Large intestine (tissue), 12 donors: ENCODE measurements at places on chromosomes 7 and 10.

DNA sequence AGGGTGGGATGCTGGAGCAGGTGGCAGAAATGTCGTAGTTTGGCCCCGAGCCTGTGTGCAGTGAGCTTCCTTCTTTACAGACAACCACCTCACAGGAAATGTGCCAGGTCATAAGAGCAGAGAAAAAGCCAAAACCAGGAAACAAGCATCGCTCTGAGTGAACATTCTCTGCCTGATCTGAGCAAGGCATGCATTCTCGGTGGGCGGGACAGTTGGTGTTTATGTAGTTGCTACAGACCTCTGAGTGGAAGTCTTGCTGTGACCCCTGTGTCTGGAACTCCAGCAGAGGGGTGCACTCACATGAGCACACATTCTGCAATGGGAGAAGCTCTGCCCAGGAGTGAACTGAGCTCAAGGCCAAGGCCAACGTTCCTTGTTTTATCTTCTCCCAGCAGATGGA lies 230.1 kb downstream of the TCERG1L start:
- DNase-seq: no peak

- DNase-seq: no peak
Observed at GRCh38 chr7:142859829-142860228, 5.0 kb downstream of the EPHB6 start.

- DNase-seq: no peak
Observed at GRCh38 chr10:63374991-63375390, 90.8 kb downstream of the JMJD1C start.

- DNase-seq: no peak
Observed at GRCh38 chr7:68429411-68430117, 1168.7 kb upstream of the AUTS2 start.

GRCh38 chr10:29603223-29603896 lies 31.4 kb downstream of the SVIL start:
- DNase-seq: no peak

DNA sequence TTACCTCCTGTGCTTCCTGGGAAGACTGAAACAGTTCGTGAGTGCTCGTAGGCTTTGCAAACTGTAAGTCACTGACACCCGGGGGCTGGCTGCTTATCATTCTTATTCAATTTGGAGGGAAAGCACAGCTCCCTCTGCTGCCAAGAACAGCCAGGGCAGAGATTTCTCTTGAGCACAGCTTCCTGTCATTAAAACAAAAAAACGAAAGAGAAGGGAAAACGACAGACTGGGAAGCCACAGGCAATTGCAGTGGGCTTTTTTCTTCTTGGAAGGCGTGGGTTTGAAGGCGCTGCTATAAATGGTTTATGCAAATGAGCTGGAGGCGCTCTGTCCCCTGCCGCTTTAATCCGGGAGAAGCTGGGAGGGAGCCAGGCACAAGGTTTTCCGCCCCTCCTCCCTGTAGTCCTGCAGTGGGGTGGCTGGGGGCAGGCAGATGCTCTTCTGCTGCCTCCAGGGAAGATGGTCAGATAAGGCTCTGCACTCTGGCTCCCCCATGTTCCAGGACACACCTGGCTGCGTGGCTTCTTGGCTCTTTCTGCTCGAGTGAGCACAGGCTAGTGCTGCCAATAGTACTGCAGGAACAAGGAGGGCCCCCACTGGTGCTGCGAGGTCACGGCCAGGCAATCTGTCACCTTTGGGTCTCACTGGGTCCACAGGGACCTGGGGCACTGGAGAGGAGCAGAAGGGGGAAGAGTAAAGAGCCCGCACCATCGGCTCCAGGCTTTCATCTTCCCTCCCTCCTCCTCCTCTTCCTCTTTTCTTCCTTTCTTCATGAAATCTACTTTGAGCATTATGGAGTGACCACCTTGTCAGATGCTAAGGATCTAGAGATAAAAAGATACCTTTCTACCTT lies 49.5 kb downstream of the NEURL1 start:
- peak; percentile 77 for DNase-seq

- DNase-seq: no peak
Observed at GRCh38 chr7:36690514-36691187, 33.6 kb downstream of the AOAH start.

- no peak for DNase-seq
Observed at GRCh38 chr7:89857767-89858166, 296.5 kb upstream of the STEAP1 start.

GRCh38 chr7:116024826-116025809 lies 5.4 kb downstream of the TFEC start:
- DNase-seq: peak; percentile 55

- no peak for DNase-seq
Observed at GRCh38 chr10:20635570-20635969, 261.5 kb downstream of the NEBL start.

DNA sequence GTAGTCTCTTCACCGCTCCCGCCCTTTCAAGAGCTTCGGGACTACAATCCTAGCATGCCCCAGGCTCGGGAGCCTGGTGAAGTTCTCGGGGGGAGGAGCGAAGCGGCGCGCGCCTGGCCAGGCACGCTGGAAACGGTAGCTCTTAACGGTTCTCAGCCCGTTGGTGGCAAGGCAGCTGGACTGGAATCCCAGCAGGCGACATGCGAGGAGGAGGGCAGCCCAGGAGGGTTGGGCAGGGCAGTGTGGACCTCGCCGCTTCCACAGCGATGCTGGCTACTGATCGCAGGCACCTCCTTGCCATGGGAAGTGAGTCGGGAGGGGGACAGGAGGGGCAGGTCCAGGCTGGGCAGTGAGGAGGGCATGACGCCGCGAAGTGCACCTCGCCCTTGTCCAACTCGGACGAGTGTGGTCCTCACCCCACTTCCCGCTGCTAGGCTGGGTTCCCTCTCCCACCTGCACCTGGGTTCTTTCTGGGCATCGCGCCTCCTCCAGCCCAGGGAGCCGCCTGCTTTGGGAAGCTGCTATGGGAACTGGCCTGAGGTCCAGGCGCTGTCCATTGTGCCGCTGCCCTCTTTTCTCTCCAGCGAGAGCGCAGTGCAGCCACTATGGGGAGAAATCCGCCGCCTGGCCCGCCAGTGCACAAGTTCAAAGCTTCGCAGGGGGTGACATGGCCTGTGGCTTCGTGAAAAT lies 367.8 kb upstream of the NUPR2 start:
- no peak for DNase-seq

DNA sequence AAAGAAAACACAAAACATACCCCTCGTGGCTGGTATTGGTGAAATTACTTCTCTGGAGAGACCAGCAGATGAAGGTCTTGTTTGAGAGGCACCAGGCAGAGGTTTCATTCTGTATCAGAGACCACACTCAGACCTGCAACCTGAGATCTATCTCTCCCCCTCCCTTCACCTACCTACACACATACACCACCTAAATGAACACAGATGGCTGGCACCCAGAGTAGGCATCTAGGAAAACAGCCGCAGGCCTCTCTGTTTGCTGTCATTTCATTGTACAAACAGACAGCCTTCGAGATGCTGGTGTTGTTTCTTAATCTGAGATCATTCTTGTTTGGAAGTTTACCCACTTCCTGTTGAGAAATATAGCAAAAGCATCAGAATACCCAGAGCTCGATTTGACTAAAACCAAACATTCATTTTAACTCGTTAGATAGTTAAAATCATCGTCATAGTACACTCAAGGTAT lies 173.9 kb upstream of the SLC25A13 start:
- DNase-seq: no peak

DNA sequence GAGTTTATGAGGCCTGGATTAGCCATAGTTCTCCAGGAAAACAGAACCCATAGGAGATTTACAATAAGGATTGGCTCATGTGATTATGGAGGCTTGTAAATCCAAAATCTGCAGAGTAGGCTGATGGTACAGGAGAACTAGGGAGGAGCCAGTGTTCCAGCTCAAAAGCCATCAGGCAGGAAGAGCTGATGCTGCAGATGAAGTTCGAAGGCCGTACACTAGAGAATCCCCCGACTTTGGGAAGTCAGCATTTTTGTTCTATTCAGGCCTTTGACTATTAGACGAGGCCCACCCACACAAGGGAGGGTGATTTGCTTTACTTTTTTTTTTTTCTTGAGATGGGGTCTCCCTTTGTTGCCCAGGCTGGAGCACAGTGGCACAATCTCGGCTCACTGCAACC lies 37.6 kb downstream of the KIN start:
- DNase-seq: no peak

DNA sequence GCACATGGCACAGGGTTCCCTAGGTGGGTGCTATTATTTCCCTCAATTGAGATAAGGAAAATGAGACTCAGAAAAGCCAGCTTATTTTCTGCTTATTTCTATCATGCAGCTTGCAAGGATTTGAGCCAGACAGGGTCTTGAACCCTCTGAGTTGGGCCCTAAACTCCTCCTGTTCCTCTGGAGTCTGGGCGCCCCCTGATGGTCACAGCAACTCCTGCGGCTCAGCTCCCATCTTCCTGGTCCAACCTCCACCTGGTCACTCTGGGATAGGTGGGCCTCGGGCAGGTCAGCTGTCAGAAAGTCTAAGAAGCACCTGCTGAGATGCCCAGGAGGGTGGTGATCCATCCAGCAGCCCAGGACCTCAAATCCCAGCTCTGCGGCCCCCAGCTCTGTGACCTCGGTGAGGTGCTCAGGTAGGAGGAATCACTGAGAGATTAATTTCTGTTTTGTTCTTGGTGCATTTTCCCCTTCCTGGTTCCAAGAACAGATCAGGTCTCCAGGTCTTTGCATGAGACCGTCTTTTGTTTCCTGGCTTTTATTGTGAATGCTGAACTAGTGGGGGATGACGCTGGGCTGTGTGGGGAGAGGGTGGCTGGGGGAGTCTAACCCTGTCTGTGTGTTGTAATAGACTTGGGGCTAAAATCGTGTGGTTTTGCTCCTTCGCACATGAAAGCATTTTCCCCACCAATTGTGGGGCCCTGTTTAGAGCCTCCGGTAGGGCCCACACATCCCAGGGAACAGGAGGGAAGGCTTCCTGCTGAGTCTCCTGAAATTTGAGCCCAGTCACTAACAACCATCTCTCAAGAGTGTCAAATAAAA lies 32.8 kb downstream of the TMEM130 start:
- DNase-seq: peak; percentile 18

DNA sequence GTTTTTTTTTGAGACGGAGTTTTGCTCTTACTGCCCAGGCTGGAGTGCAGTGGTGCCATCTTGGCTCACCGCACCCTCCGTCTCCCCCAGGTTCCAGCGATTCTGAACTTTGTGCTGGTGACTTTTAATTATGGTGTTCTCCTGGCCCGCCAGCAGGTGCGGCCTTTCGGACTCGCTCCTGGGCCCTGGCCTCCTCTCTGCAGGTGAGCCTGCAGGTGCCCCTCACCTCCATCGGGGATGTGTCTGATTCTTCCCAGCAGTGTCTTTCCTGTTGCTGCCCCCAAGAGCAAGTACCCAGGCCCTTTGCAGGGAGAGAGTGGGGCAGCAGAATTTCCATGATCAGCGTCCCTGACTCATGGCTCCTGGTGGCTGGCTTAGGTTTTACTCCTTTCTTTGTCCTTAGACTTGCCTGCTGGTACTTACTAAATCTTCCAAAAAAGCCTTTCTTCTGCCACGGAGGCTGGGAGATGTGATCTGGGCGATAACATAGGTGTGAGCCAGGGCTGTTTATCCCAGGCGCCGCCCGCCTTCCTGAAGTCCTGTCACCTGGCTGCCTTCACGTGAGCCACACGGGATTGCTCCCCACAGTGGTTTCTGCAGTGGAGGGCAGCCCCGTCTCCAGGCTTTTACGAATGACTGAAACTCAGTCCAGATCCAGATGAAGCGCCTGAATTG lies 10.7 kb downstream of the WIPI2 start:
- DNase-seq: no peak

GRCh38 chr10:5500162-5500670 lies 846 bp upstream of the CALML5 start:
- peak; percentile 25 for DNase-seq

DNA sequence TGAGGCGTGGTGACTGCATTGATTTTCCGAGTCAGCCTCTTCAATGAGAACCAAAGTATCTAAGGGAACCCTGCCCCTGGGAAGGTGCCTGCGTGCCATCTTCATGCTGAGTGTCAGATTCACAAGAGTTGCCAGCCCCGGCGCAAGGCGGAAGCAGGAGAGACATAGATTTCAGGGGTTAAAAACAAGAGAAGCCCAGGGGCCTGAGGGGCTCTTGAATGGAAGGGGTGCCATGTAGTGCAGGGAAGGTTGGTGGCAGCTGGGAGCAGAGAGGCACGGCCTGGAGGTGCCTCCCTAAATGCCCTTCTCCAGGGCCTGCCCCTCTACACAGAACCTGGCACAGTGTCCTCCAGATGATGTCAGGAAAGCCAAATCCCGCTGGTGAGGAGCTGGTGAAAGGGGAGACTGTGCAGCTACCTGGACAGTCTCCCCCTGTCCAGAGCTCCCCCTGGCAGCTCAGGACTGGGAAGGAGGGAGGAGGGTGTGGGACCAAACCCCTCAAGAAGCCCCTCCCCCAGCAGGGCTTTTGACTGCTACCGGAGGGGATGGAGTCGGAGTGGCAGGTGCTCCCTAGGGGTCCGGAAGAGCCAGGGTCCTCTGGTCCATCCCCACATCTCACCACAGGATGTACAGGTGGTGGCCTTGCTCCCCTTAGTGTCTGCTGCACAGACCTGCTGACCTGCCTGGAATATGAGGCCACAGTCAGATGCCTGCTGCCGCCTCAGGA lies 137.9 kb downstream of the TCERG1L start:
- DNase-seq: no peak

DNA sequence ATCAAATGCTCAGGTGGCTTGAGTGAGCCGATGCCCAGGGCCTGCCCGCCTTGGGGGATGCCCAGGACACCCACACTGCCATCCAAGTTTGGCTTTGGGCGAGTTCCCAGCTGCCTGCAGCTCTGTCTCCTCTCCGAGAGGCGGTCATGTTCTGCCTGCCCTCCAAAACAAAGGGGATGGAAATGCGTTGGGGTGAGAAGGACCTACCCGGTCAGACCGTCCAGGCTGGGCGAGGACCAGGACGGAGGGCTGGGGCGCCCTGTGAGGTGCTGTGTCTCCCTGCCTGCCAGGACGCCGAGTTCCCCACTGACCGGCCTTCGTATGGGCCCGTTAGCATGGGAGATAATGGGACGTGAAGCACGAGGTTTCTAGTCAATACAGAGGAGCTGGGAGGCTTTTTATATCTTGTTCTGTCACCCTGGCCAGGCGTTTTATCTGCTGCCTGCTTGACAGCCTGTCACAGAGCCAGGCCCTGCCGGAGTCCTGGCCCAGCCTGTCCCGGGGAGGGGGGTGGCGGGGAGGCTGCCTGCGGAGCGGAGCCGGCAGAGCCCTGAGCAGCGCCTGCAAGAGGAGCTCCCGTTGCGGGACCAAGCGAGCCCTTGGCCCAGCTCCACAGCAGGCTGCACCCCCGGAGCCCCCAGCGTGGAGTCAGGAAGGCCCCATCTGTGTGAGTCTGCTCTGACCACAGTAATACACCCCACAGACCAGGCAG lies 22.0 kb upstream of the ELFN1 start:
- no peak for DNase-seq

DNA sequence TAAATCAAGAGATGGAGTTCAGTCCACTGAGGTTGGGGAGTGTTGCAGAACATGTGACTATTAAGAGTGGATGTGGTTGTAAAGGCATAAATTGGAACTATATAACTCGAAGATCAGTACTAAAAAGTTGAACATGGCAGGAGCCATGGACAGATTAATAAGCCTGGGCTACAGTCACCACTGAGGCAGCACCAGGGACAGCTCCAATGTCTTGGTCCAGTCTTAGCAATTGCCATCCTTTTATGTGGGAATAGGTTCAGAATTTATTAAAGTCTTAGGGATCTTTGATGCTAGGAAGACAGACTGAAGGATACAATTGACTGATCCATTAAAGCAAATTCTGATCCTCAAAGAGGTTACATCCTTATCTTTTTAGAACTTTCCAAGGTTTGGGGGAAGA lies 156.6 kb downstream of the ADRA2A start:
- DNase-seq: no peak
